ENCODE measurements at places on chromosomes 6 and 20.

DNA sequence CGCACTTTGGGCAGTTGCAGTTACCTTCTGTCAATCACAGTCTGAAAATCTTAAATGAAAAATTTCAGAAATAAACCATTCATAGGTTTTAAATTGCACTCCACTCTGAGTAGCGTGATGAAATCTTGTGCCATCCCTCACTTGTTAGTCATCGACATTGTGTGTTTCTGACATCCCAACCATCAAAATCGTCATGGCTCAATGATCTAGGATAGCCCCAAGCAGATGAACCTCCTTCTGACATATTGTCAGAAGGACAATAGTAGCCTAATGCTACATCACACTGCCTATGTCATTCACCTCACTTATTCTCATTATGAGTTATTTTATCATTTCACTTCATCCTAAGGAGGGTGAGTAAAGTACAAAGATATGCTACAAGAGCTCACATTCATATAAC is 284.8 kb downstream of the PTPRK start:
- DNase-seq, result no peak

GRCh38 chr6:66376001-66376400 is 669.0 kb upstream of the EYS start:
- no peak for DNase-seq

GRCh38 chr6:8821981-8822381 is 386.6 kb upstream of the SLC35B3 start:
- no peak for DNase-seq

- DNase-seq, result no peak
Observed at GRCh38 chr6:43879722-43880121, 109.7 kb downstream of the VEGFA start.

DNA sequence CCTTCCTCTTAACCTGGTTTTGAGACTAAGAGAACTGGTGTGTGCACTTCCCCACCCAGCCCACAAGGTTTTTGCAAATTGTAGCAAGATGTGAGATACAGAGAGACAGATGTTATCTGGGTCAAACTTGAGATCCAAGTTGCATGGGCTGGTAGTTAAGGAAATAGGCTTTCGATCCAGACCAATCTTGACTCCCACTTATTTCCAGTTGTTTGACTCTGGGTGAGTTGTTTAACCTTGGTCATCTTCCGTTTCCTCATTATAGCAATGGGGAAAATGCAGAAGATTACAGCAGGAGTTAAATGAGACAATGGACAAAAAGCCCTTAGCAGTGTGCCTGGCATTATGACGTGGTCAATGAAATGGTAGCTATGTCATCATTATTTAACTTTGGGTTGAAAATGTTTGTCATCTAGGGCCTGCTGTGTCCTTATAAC is 1.7 kb downstream of the SNX21 start:
- no peak for DNase-seq

- no peak for DNase-seq
Observed at GRCh38 chr20:62212299-62212698, 7.8 kb downstream of the HRH3 start.

GRCh38 chr20:25324412-25324811 is 66.2 kb downstream of the ABHD12 start:
- DNase-seq, result no peak

GRCh38 chr6:74366634-74367033 is 670.6 kb downstream of the CD109 start:
- DNase-seq, result no peak

DNA sequence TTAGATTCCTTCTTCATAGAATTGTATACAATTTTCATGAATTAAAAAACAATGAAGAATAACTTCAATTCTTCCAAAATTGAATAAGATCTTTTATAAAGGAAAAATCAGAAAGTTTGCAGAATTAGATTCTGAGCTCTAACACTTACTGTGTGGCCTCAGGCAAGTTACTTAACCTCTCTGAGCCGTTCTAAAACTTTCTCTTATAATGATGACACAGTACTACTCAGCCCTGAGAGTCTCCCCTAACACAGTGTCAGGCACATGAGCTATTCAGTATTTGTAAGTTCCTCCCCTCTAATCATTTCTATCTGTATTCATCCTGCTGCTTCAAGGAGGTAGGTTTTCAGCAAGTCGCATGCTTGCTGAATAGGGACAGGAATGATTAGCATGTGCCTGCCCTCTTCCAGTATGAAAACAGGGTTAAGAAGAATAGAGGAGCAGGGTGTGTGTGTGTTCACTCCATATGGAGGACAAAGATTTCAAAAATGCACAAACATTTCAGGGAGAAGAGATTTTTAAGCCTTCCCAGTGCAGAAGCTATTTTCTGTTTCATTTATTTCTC is 11.4 kb downstream of the ID4 start:
- DNase-seq, result no peak

DNA sequence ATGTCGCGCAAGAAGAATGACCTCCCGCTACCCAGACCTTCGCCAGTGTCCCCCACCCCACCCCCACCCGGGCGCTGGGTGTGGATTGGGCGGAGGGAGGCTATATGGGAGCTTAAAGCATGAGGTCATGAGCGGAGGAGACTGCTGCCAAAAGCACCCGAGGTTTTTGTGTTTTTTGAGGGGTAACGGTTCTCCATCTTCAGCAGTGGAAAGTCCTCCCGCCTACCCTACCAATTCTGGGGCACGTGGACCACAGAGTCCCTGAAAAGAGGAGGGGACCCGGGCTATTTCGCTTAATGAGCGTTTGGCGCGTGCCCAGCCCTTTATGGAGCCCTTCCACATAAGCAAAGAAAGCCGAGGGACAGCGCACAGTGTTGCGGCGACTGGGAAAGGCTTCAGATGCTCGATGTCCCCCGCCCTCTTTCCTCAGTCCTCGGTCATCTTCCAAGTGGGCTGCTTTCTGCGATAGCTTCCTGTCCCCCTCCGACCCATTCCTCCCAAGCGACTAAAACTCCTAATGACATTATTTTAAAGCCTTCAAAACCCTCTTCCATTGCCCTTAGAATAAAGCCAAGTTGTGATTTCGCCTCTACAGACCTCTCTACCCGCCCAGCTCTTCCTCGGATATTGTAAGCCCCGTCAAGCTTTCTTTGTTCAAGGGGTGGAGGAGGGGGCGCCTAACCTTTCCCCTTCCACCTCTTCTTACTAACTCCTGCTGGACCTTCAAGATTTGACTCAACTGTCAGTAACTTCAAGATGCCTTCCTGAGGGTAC is 2.1 kb upstream of the TRERF1 start:
- DNase-seq, result no peak

Data from putamen (tissue), 1 donor.